Pancreas (tissue), 10 donors: ENCODE measurements at places on chromosomes 5 and 9. TPM values are rescaled to one million over a fixed set of nuclear protein-coding genes. Genes with fewer than 3 reads are reported as not detected.

The PCDHA4 gene
- 0.74 TPM for total RNA-seq

DNA sequence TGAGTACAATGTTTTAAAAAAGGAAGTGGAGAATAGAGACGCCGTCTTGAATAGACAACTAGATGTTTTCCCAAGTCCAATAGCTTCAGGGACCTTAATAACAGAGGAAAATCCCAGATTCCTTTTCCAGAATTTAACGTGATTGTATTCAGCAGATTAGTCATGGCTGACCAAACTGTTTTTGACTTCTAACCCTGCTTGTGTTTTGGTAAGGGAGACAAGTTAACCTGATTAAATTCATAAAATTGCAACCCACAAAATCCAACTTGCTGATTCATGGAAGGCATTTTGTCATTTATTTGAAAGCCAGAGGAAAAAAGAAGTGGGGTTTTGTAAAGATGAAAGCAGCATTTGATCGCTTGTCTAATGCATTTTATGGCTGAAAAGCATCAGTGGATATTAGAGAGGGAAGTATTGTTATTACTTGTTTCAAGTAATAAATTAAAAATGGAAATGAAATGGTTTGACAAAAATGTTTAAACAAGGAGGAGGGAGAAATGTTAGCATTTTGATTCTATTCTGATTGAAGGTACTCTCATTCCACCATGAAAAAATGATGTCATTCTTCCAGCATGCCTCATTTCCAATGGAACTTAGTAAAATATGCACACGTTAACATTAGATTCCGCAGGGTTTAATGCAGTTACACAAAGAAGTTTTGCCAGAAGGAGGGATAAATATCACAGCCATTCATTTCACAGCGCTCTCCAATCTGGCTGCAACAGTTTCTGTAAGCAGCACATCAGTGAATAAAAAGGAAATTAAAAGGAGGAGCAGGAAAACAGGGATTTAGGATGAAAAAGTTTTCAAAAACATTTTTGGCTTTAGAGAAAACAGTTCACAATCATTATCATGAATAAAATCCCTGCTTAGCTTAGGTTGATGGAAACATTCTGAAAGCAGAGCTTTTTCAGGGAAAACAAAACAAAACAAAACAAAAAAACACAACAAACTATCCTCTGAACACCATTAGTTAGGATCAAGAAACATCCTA lies 314.7 kb downstream of the PRR16 start:
- no peak for DNase-seq

The MYOT gene
- total RNA-seq: 0.19 TPM

DNA sequence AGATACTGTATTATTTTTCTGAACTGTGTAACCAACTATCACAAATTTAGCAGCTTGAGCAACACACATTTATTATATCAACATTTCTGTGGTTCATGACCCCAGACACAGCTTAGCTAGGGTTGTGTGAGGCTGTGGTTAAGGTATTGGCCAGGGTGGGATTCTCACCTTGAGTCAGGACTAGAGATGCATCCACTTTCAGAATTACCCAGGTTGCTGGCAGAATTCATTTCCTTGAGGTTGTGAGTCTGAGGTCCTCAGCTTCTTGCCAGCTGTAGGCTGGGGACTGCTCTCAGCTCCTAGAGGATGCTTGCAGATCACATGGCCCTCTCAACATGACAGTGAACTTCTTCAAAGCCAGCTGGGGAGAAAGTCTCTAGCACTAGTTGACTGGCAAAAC lies 122.5 kb upstream of the RASGRF2 start:
- no peak for DNase-seq

- DNase-seq: peak; percentile 53
These were observed 18.4 kb upstream of the F2RL2 start for GRCh38 chr5:76641514-76642120.

The ACOT12 gene
- total RNA-seq: not detected

GRCh38 chr9:37371565-37372464 lies 50.7 kb upstream of the GRHPR start:
- DNase-seq: no peak

The SPINK4 gene
- total RNA-seq: not detected

GRCh38 chr5:39177631-39177964 lies 41.8 kb downstream of the FYB1 start:
- DNase-seq: no peak

DNA sequence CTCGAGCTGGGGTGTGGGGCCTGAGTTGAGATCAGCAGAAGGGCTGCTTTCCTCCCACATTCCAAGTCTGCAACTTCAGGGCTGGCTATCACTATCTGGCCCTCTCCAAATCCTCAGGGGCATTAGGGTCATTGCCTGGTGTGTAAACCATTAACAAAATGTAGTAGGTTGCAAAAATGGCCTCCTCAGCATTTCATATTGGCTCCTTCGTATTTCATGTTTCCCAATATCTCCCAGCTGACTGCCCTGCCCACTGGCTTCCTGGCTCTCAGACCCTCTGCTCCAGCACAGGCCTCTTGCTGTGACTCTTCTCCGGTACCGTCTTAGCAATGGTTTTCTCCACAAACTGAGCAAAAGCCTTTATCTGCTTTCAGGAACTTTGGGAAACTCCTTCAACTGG lies 113.8 kb downstream of the GADD45G start:
- DNase-seq: no peak

GRCh38 chr9:93677048-93677571 lies 100.7 kb downstream of the PHF2 start:
- peak; percentile 39 for DNase-seq

- DNase-seq: no peak
These were observed 156.1 kb upstream of the SPEF2 start for GRCh38 chr5:35461530-35461929.

DNA sequence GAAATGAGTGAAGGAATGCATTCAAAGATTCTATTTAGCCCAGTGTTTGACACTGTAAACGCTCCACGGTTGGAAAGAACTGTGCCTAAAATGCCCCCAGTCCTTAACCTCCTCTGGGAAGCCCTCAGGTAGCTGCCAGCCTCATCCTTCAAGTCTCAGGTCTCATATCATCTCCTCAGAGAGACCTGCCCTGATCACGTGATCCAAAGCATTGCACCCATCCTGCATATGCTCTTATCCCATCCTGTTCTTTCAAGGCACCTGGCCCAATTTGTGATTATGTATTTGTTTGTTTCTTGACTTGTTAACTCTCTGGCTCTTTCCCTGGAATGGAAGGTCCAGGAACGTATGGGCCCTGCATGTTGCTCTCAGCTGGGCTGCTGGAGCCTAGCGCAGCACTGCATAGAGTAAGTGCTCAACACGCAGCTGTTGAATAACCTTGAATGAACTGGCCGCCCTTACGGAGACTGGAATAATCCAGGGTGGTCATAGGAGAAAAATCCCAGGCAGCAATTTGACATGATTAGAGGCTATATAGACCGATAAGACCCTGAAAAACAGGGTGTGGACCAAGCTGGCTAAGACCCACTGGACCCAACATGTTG lies 8.7 kb downstream of the C1QTNF2 start:
- no peak for DNase-seq

DNA sequence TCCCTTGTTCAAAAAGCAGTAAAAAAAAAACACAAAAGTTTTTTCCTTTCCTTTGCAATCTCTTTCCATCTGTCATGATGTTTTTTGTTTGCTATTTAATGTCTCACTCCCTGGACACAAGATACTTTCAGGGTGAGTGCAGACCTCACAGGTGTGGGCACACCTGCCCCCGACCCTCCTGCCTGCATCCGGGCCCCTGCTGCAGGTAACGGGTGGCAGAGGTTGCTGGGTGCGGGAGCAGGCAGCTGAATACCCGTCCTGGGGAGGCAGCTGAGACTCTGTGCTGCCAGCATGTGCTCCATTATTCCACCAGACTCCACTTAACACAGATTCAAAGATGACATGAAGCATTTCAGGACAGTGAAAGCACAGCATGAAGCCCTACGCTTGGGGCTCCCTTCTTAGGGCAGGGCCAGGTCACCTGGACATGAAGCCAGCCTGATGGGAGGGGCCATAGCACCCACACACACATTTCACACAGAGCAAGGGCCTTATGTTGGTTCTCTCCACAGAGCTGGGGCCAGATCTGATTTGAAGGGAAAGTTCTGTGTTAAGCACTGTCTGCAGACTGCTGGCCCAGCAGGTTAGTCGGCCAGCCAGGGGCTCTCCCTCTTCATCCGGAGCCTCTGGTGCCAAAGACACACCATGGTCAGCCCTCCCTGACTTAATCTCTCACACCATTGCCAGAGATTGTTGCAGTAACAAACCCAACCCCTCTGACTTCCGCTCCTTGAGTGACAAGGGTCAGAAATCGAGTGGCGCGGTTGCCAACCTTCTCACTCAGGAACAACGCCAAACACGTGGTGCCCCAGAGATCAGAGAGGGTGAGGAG lies 13.0 kb downstream of the NEK6 start:
- DNase-seq: peak; percentile 77

DNA sequence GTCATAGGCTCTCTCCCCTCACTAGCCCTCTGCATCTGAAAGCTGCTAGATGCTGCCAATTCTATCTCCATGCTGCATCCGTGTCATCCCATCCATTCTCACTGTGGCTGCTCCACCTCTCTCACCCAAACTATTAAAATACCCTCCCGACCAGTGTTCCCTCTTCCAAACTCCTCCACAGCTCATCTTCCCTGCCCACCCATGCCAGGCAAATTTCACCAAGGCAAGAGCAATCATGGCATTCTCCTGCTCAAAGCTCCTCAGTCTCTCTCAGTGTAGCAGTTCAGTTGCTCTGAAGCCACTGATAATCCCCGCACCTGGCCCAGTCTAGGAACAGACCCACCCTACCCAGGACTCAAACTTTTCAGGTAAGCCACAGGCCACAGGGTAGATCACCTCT lies 48.4 kb downstream of the SPOCK1 start:
- no peak for DNase-seq

- no peak for DNase-seq
These were observed 54.7 kb upstream of the SNX2 start for GRCh38 chr5:122719991-122720746.
